T follicular helper cell (primary cell): ENCODE measurements at places on chromosomes 7 and 10.

GRCh38 chr10:121355161-121355560, 243.1 kb downstream of the FGFR2 start:
- no peak for DNase-seq

- no peak for DNase-seq
These were observed 95.2 kb downstream of the PLCE1 start for GRCh38 chr10:94088926-94089381.

GRCh38 chr10:82210331-82210730, 335.3 kb downstream of the NRG3 start:
- DNase-seq: no peak

GRCh38 chr10:59362959-59363381, 621 bp upstream of the FAM13C start:
- DNase-seq: no peak
